ENCODE measurements at places on chromosomes 12 and 14. TPM values are rescaled to one million over a fixed set of nuclear protein-coding genes. Genes with fewer than 3 reads are reported as not detected.

Gene GDF3
- total RNA-seq, result not detected

Gene CMAS
- 18.6 TPM for total RNA-seq

Gene KERA
- total RNA-seq, result not detected

Gene NGB
- not detected for total RNA-seq

Gene OR4E2
- total RNA-seq, result not detected

Gene ANKRD33
- total RNA-seq, result 0.06 TPM

Gene RHOJ
- total RNA-seq, result 19.0 TPM

Gene KRT74
- total RNA-seq, result not detected

Gene NKX2-1
- not detected for total RNA-seq

Gene TAS2R46
- 1.1 TPM for total RNA-seq

Gene IL23A
- total RNA-seq, result not detected

Gene ASIC1
- 1.4 TPM for total RNA-seq

Gene SLC2A3
- 36.7 TPM for total RNA-seq

Gene TGM1
- 0.40 TPM for total RNA-seq

Gene RAD51B
- 12.6 TPM for total RNA-seq

Gene EPYC
- total RNA-seq, result not detected

Gene NINJ2
- 0.79 TPM for total RNA-seq

Gene NANOG
- not detected for total RNA-seq

Gene IL26
- total RNA-seq, result not detected

Gene BDKRB1
- total RNA-seq, result 0.53 TPM

Gene SERPINA1
- total RNA-seq, result not detected

Gene FGF23
- not detected for total RNA-seq

Gene KLRF2
- total RNA-seq, result not detected

Gene TNS2
- 59.5 TPM for total RNA-seq

Gene C12orf56
- 2.2 TPM for total RNA-seq

Gene GPR68
- total RNA-seq, result 0.75 TPM

Gene KRT79
- not detected for total RNA-seq

All from aortic smooth muscle cell (primary cell).